ENCODE measurements at places on chromosomes 6 and 20.
A peak's percentile ranks its signal among the peaks of the same experiment; 100 is the strongest.

DNA sequence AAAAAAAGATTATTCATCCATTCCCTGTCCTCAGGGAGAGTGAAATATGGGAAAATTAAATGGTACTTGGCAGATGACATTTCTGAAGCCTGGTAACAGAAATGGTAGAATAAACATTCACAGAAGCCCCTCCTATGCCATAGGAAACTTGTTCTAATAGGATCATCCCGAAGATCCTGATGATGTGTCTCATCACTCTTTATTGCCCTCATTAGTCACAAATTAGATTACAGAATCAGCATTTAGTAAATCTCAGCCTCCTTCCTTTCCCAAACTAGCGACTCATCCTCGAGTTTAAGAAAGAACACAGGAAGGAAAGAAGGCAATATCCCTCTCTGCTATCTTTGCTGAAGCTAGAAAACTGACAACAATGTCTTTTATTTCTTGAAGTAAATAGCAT, 154.4 kb downstream of the TMEM200A start:
- DNase-seq = no peak

DNA sequence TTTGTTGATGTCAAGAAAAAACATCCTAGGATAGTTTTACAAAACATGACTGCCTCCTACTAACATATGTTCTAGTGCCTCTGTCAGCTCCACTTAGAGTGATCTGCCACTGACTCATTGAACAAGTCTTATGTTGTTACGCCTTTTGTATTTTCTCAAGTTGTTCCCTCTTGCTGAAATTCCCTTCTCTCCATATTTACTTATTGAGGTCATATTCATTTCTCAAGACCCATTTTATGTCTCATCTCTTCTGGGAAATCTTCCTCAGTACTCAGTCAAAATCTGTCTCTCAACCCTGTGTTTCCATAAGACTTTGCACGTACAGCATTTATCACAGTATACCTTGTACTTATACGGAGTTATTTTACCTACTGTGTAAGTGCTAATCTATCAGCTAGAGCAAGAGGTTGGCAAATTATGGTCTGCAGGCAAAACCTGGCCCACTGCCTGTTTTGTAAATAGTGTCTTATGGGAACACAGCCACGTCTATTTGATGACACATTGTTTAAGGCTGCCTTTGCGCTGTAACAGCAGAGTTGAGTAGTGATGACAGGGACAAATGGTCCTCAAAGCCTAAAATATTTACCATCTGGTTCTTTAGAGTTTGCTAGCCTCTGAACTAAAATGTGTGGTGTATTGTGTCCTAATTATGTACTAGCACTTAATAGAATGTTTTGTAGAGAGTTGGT, 83.4 kb downstream of the ADGRB3 start:
- no peak for DNase-seq

DNA sequence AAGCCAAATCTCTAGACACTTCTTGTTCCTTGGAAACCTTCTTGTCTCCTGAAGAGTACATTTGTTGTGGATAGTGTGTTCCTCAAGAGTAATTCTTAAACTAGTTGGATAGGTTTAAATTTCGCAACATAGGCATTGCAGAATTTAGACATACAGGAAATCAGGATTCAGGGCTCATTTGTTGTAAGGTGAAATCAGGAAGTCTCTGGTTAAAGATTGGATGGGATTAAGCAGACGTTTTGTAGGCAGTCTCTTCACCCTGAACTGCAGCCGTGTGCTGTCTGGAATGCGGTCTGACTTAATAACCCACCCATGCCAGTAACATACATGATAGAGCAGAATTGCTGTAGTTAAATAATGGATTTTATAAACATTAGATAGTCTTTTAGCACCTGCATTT, 21.7 kb downstream of the HIVEP1 start:
- DNase-seq = no peak

- no peak for DNase-seq
Observed at GRCh38 chr6:11393713-11394627, 143.6 kb upstream of the TMEM170B start.

- DNase-seq = no peak
Observed at GRCh38 chr6:145559836-145560235, 175.5 kb downstream of the EPM2A start.

- no peak for DNase-seq
Observed at GRCh38 chr20:9402141-9402540, 112.2 kb upstream of the LAMP5 start.

DNA sequence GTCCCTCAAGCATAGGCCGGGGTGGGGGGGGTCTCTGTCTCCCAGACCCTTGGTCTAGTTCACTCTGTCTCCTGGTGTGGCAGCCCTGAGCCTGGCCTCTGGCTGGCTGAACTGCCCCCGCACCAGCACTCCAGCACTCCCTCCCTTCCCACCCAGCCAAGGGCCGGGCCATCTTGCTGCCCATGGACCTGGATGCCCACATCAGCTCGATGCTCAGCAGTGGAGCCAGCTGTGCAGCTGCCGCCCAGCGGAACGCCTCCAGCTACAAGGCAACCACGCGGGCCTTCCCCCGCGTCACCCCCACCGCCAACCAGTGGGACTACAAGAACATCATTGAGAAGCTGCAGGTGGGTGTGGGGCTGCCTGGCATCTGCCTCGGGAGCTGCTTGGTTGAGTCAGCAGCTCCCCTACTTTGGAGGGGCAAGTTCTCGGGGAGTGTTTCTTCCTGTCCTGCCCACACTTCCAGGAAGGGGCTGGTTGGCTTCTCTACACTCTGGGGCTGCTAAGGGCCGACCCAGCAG, 28.4 kb downstream of the UQCC2 start:
- DNase-seq = no peak

DNA sequence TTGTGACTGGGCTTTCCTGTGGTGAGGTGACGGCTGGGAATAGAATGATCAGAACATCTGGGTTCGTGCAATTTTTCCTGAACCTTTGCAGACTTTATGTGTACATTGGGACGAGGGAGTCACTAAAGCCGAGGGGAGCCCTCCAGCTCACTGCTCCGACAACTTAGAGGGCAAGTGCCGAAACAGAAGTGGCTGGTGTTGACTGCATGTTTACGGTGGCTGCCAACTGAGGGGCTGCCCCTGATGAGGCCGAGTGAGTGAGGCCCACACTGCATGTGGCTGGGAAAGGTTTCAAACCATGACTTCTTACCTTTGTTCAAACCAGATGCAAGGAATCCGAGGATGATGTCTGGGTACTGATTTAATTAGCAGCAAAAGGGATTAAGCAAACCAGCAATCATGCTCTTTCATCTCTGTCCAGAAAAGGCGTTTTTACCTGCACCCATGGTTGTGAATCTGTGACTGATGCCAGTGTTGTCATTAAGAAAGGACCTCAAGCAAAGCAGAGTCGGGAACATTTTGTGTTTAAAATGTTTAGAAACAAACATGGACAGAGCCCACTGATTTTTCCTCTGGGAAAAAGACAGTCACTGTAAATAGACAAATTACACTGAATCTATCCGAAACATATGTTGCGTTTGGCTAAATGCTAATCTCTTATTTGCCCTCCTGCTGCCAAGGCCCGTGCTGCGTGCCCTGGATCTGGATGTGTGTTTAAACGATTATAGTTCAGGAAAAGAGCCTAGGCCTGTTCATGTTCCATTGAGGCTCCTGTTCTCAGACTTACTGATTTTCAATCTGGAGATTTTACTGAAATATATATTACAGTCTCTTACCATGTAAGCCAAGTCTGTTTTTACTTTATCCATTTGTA, 105.1 kb downstream of the UST start:
- no peak for DNase-seq

- DNase-seq = peak; percentile 53
Observed at GRCh38 chr6:7108196-7108963, 619 bp downstream of the RREB1 start.

- no peak for DNase-seq
Observed at GRCh38 chr20:59299945-59300332, 472 bp upstream of the EDN3 start.

DNA sequence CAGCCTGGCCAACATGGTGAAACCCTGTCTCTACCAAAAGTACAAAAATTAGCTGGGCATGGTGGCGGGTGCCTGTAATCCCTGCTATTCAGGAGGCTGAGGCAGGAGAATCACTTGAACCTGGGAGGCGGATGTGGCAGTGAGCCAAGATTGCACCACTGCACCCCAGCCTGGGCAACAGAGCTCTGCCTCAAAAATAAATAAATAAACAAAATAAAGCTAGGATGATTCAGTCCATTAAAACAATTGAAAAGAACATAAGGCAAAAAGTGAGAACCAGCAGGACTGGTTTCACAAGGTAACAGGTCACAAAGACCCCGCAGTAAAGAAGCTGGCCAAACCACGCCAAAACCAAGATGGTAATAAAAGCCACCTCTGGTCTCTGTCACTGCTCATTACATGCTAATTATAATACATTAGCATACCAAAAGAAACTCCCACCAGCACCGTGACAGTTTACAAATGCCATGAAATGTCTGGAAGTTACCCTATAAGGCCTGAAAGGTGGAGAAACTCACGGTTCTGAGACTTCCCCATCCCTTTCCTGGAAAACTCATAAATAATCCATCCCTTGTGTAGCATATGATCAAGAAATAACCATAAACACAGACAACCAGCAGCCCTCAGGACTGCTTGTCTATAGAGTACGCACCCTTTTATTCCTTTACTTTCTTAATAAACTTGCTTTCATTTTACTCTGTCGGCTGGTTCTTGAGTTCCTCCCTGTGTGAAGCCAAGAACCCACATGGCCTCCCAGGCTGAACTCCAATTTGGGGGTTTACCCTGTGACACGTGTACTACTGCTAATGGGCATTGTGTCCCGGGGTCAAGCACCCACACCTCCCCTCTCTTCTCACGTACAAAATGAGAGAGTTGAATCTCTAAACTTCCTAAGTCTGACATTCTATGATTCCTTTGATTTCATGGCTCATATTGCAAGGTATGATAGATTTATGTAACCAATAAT, 10.2 kb downstream of the LAMA4 start:
- DNase-seq = no peak

DNA sequence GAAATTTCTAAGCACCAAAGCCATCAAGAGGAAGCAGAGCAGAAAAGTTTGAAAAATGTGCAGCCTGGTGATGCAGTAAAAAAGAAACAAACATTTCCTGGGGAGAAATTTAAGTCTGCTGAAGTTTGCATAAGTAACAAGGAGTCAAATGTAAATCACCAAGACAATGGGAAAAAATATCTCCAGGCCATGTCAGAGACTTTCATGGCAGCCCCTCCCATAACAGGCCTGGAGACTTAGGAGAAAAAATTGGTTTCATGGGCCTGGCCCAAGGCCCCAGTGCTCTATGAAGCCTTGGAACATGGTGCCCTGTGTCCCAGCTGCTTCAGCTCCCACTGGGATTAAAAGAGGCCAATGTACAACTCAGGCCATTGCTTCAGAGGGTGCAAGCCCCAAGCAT, 30.1 kb upstream of the EPM2A start:
- no peak for DNase-seq

- no peak for DNase-seq
Observed at GRCh38 chr6:132062626-132063025, 111.5 kb upstream of the CCN2 start.

- DNase-seq = no peak
Observed at GRCh38 chr6:52161689-52162438, 24.3 kb upstream of the IL17A start.

- no peak for DNase-seq
Observed at GRCh38 chr6:22150368-22151035, 146.3 kb downstream of the PRL start.
